Activated CD4-positive, alpha-beta T cell treated with anti-CD3 and anti-CD28 coated beads, Interleukin-2, amount 10 ng/mL, durations not matched to agents 7 days and 5 days (primary cell): ENCODE measurements at places on chromosomes 11 and 22.

GRCh38 chr11:70536051-70536877 lies 137.9 kb downstream of the CTTN start:
- DNase-seq: no peak

GRCh38 chr11:56968524-56968923 lies 20.2 kb upstream of the OR5AK2 start:
- DNase-seq: no peak

- DNase-seq: no peak
Measured at GRCh38 chr11:64395545-64396078, 36.6 kb downstream of the RPS6KA4 start.

DNA sequence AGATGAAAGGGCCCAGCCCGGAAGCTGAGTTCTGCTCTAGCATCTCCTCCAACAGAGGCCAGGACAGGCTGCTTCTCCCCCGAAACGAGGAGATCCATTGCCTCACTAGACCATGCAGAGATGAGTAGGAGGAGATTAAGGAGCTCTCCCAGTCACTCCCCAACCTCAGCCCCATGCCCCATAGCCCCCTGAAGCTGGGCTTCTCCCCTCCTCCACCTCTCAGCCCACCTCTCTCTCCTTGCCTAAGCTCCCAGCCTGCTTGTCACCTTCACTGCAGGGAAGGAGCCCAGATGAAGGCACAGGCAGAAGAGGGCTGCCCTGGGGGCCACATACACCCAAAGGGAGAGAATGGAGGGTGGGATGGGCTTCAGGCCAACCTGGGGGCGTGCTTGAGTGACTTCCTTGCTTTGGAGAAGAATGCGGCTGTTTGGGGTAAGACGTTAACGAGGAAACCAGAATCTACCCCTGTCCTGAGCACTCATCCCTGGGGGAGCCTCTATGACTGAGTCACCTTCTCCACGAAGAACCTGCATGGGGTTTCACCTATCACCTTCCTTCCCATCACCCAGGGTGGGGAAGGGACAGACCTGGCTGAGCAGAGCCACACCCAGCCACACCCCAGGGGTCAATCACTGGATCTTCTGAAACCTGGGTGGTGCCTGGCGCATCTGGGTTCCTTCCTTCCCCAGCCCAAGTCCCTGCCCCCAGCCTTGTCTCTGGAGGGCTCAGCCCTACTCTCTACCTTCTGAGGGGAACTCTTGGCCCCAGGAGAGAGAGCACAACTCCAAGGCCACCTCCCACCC lies 11.6 kb upstream of the GNAZ start:
- no peak for DNase-seq

DNA sequence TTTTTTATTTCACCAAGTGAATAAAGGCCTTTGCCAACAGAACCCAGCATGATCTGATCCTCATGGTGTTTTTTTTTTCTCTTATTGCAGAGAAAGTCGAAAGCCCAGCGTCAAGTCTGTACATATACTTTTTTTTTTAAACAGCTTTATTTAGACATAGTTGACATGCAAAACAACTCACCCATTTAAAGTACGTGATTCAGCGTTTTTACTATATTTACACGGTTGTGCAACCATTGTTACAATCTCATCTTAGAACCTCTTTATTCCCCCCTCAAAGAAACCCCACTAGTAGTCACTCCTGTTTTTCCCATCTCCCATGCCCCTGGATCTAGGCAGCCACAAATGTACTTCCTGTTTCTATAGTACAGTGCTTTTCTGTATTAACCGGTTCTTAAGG lies 20.6 kb upstream of the AP1B1 start:
- DNase-seq: no peak
